ENCODE measurements at places on chromosomes 4 and X. TPM values are rescaled to one million over a fixed set of nuclear protein-coding genes. Genes with fewer than 3 reads are reported as not detected.

ZCCHC12 gene
- total RNA-seq = not detected

ANXA3 gene
- 39.4 TPM for total RNA-seq

BMPR1B gene
- 5.3 TPM for total RNA-seq

DNA sequence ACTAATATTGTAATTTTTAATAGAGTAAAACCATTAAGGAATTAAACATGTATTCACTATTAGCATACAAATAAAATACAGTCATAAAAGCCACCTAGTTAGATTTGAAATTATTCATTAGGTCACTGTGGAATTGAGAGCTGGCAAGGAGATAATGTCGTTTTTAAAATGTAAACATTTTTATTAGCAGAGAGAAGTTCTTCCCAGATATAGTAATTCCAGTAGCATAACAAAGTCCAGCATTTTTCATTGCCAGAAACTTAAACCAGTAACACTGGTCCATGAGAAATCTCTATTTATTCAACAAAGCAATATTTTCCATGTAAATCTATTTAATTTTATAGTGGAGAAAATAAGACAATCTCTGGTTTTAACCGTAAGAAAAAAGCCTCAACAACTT lies 17.5 kb downstream of the ENOX2 start:
- DNase-seq = no peak

DNA sequence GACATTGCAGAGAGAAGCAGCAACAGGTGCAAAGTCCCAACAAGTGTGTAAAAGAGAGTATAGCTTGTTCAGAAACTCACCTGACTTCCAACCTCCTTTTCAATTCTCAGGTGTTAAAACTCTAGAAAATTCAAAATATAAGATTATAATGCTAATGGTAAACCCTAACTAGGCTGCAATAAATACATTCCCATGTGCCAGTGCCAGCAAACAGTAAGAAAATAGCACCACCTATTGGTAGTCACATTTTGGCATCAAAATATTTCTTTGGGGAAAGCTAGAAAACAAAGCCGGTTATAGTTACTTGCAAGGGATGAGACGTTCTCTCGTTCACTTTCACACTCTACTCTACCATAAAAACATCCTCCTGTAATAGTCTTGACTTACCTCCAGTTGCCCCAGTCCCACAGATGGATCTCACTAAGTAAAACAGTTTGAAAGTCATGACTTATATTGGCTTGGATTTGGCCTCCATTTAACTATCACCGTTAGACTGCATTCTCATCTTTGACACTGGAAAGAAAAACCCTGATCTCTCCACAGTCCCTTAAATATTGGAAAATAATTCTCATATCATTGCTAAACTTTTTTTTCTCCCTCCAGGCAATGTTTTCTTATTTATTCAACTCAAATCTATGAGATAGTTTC lies 9.6 kb downstream of the BMP3 start:
- DNase-seq = no peak

- DNase-seq = no peak
Observed at GRCh38 chr4:162582180-162582579, 418.4 kb upstream of the FSTL5 start.

BRS3 gene
- total RNA-seq = 0.18 TPM

DNA sequence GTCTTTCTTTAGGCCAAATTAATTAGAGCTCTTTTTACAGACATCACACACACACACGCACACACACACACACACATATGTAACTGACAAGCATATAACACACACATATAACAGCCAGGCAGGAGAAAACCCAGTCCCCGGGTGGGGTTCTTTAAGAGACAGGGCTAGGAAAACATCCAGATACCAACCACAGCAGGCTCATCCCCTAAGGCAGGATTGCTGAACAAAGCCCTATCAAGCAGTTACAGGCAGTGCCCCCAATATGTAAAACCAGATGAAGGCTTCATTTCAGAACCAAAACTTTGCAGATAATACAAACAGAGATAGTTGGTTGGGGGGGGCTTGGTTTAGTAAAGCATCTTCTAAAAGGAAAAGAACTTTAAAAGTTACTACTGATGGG lies 18.0 kb upstream of the FAM47E start:
- no peak for DNase-seq

GAGE1 gene
- total RNA-seq = not detected

- peak; percentile 23 for DNase-seq
Observed at GRCh38 chr4:4308800-4309441, 18.9 kb downstream of the ZBTB49 start.

CDS1 gene
- total RNA-seq = 17.9 TPM

MXRA5 gene
- total RNA-seq = 130 TPM

CRLF2 gene
- 0.42 TPM for total RNA-seq

MAGEB1 gene
- total RNA-seq = not detected

DNA sequence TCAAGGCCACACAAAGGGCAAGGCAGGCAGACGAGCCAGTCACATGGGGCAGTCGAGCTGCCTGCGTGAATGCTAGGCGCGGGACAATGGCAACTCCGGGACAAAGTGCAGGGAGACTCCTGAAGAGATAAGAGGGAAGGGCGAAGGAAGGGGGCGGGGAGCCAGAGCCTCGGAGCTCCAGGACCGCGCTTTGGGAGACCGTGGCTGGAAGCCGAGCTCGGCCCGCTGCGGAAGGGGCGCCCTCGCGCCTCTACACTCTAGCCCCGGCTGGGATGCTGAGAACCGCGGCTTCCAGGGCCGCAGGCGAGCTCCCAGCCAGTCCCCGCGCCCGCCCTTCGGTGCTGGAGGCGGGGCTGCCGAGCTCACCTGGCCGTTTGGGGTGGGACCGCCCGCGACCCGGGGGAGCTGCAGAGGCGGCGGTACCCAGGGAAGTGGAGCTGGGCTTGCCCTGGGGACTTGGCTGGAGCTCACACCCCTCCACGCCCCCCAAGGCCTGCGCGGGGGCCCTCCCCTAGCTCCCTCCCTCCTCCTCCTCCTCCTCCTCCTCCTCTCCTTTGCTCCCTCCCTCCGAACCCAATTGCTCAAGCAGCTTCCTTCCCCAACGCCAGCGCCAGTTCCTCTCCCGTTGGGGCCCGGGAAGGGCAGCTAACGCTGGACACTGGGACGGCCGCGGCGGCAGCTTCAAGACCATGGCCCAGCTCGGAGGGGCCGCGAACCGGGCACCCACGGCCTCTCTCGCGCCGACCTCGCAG lies at the start of gene SOWAHD:
TSS of gene SOWAHD (plus strand) at position 610 of the 752 bp plus-strand sequence. CDS start at position 690, 80 bp downstream.
- no peak for DNase-seq

TCEAL7 gene
- 7.9 TPM for total RNA-seq

Data from ureter (tissue), 1 donor.